ENCODE measurements at places on chromosomes 16 and 17. TPM values are rescaled to one million over a fixed set of nuclear protein-coding genes. Genes with fewer than 3 reads are reported as not detected.
A peak's percentile ranks its signal among the peaks of the same experiment; 100 is the strongest.

Gene RNF222
- not detected for polyA plus RNA-seq

- peak; percentile 71 for DNase-seq
Observed at GRCh38 chr16:12661656-12662172, 142.0 kb downstream of the CPPED1 start.

Gene KRT17
- polyA plus RNA-seq, result 1.4 TPM

Gene CDH13
- polyA plus RNA-seq, result 12.3 TPM

Gene LLGL2
- 5.3 TPM for polyA plus RNA-seq

- DNase-seq, result peak; percentile 53
Observed at GRCh38 chr16:48623304-48624016, 13.5 kb upstream of the N4BP1 start.

DNA sequence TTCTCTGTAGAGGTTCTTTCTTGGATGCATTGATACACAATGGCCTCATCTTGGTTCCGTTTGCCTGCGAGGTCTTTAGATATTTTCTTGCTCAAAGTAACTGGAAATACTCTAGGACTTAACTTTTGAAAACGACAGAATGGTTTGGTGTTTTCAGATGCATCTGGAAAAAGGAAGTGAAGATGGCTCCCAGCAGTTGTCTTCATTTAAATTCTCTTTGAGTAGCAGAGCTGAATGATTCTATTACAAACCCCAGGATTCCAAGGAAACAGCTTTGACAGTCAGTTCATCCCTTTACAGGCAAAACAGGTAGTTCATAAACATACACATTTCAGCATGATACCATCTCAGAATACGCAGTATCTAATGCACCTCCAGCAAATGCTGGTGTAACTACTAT, 54.8 kb downstream of the PSMD12 start:
- no peak for DNase-seq

- no peak for DNase-seq
Observed at GRCh38 chr16:2816751-2817339, at the start of gene PRSS21. Gene PRSS21 (plus strand): TSS chr16:2817237. CDS start chr16:2817269, 32 bp downstream.

Gene MYH13
- polyA plus RNA-seq, result 0.27 TPM

- no peak for DNase-seq
Observed at GRCh38 chr17:5971969-5972368, 98.2 kb upstream of the WSCD1 start.

GRCh38 chr16:89484041-89484501, 6.3 kb downstream of the ANKRD11 start:
- DNase-seq, result no peak

DNA sequence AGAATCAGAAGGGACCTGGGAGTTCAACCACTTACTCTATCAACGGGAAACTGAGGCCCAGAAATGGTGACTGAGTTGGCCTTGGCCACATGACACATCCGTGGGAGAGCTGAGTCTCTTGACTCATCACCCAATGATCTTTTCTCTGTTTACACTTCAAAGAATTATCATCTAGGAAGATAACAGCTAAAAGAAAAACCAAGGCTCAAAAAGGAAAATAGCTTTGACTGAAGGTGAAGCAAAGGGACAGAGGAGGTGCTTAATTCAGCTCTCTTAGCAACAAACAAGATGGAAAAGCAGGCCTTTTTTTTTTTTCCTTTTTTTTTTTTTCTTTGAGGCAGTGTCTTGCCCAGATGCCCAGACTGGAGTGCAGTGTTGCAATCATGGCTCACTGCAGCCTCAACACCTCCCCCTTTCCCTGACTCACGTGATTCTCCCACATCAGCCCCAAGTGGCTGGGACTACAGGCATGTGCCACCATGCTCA, 16.7 kb downstream of the ERCC4 start:
- no peak for DNase-seq

Gene MYL4
- polyA plus RNA-seq, result 3.6 TPM

- DNase-seq, result no peak
Observed at GRCh38 chr16:65788434-65789140, 577.9 kb upstream of the CDH5 start.

DNA sequence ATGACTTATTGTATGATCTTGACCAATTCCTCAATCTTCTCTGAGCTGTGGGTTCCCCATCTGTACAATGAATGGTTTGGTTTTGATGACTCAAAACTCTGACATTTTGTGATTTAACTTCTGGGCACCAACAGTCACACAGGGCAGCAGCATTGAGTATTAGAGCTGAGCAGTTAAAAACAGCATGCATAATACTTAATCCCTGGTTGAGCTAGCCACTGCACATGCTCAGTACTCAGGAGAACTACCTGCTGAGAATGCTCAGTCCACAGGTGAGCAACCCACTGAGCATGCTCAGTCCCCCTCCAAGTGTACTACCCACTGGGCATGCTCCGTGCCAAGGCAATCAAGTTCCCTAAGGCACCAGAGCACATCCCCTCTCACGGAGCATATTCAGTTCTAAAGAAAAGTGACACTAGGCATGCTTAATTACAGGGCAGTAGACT, 68.7 kb downstream of the AIPL1 start:
- DNase-seq, result no peak

DNA sequence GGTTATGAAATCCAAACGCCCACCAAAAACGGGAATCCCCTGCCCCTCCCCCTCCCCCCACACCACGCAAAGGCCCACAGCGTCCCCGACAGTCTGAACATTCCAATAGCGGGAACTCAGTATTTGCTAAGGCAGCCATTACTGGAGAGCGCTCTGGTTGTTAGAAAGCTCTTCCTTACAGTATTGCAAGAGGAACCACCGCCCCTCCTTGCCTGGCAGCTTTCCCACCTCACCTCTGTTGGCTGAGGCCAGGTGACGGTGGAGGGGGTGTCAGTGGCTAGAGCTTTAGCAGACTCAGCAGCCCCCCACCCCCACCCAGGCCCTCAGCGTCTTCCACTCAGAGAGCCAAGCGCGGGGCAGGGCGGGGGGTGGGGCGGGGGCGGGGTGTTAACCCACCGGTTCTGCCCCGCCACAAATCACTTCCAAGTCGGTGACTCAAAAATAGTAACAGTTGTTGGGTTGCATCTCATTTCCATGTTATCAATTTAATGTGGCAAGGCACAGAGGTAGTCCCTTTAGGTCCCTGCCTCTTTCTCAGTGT, 2.2 kb upstream of the PLEKHH3 start:
- no peak for DNase-seq

Gene NOD2
- 0.34 TPM for polyA plus RNA-seq

Gene GPRC5C
- 104 TPM for polyA plus RNA-seq

DNA sequence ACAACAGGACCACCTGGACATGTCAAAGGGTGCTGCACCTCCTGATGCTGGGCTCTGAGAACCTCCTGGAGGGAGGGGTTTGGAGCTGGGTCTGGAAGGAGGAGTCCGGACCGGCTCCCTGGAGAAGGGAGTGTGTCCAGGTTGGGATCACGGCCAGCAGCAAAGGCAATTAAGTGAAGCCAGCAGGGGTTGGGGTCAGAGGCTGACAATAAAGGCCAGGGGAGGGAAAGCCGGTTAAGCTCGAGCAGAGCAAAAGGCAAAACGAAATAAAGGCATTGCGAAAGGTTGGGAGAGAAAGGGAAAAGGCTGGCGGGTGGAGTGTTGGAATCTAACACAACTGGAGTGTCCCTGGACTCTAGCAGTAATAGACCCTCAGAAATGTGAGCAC, 992 bp upstream of the CACNG4 start:
- no peak for DNase-seq

- DNase-seq, result peak; percentile 64
Observed at GRCh38 chr17:35433075-35433894, 985 bp upstream of the SLFN12 start.

DNA sequence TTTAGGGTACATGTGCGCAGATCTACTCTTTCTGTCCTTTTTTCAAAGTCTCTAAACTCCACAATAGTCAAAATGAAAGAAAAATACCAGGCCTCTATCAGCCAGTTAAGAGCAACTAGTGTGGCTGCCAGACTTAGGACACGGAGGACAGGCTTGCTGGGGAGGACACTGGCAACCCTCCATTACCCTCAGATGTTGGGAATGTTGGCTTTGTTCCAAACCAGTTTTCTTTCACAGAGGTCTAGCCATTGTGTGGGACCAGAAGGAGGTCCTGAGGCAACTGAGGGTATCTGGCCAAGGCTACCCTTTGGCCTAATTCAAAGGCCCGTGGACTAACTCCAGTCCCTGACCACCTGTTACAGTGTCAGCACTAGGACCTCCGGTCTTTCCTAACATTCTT, 51.2 kb upstream of the MED9 start:
- no peak for DNase-seq

GRCh38 chr17:36755586-36755985, 154.2 kb downstream of the MRM1 start:
- no peak for DNase-seq

- no peak for DNase-seq
Observed at GRCh38 chr16:26220894-26221293, 529.1 kb downstream of the HS3ST4 start.

DNA sequence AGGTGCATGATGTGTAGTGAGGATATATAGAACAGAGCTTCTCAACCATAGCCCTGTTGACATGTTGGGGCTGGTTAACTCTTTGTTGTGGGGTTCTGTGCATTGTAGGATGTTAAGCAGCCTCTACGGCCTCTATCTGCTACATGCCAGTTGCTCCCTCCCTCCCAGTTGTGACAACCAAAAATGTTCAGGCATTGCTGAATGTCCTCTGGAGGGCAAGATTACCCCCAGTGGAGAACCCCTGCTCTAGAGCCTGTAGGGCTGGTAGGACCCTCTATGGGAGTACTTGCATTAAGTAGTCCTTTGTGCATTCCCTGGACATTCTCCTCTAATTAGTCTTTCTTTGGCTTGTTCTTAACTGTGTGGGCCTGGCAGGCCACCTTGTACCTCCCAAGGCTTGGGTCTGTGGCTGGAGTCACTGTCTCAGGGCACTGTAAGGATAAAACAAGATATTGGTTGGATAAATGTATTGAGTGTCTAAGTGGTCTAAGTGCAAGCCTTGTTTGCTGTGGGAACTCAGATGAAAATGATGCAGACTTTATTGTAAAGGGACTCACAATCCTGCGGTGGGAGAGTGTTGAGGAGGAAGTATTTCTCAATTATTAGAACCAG, 19.8 kb upstream of the MYO1D start:
- DNase-seq, result no peak

Gene KCTD19
- 2.3 TPM for polyA plus RNA-seq

DNA sequence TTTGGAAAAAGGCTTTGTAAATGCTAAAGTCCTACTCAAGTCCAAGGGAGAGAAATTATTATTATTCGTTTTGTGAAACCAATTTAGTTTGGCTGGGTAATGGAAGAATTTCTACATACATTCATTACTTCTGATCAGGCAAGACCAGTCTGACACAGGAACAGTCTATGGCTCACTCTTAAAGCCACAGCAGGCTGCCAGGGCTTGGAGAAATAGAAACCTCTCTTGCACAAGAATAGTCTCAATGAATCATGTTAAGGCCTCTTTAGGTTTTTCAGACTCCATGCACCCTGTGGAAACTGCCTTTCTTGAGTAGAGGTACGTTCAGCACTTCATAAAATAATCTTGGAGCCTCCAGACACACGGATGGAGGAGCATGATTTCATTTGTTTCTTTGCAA, 167.7 kb downstream of the IRX3 start:
- DNase-seq, result no peak

Gene AHSP
- 5.7 TPM for polyA plus RNA-seq

DNA sequence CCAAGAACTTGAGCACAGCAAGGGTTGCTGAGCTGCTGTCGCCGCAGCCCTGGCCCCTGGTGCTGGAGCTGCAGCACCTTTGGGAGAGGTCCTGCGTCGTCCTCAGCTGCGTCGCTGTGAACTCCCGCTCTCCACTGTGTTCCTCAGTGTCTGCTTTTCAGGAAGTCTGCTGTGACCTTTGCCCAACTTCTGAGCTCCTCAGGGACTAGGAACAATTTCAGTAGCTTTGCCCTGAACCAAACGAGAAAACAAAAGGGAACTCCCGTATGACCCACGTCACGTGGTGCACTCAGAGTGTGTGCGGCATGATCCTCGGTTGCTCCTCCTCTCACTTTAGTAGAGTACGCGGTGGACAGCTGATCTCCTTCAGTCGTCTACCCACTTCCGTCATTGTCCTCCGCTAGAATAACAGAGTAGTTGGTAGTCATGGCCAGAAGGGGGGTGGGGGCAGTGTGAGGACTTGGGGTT, 44.2 kb downstream of the WDR45B start:
- DNase-seq, result no peak

DNA sequence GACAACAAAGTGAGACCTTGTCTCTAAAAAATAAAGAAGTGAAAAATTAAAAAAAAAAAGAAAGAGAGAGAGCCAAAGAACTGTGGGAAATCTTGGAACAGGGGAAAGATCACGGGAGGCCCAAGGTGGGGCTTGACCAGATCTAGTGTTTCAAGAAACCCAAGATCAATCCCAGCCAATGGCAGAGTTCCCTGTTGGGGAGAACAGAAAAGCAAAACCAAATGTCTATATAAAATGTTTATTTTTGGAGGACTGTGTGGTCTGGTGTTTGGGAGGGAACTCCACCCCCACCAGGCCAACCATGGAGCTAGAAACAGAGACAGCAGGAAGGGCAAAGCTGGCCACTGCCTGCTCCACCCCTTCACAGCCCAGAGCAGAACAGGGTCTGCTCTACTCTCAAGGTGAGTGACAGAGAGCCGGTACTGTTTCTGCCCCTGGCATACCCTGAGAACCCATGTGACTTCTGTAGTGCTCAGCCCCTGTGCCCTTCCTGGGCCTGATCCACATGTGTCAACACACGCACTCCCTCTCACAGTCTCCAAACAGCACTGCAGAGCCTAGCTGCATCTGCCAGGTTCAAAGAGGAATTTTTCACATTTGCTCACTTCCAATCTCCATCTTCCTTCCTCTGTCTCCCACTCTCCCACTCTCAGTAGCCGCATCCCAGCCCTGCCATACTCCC, 3.7 kb downstream of the TMEM101 start:
- DNase-seq, result no peak

Gene KRT40
- not detected for polyA plus RNA-seq

Measured in left renal pelvis (tissue), 4 donors.